ENCODE measurements at places on chromosomes 13 and 19. TPM values are rescaled to one million over a fixed set of nuclear protein-coding genes. Genes with fewer than 3 reads are reported as not detected.

The N4BP2L1 gene
- total RNA-seq: 2.1 TPM

The CLEC17A gene
- not detected for total RNA-seq

The APLP1 gene
- total RNA-seq: 51.5 TPM

The ZNF730 gene
- total RNA-seq: 0.81 TPM

The NDUFA13 gene
- total RNA-seq: 84.9 TPM

The PNMA8B gene
- not detected for total RNA-seq

The GARIN5A gene
- 1.1 TPM for total RNA-seq

The DZIP1 gene
- total RNA-seq: 24.3 TPM

The EVI5L gene
- 20.7 TPM for total RNA-seq

The C19orf38 gene
- total RNA-seq: not detected

The SMG9 gene
- 24.0 TPM for total RNA-seq

The MZT1 gene
- total RNA-seq: 37.4 TPM

The SYCN gene
- total RNA-seq: not detected

The NANOS3 gene
- total RNA-seq: not detected

The KLK12 gene
- not detected for total RNA-seq

The SYT5 gene
- not detected for total RNA-seq

The FGF14 gene
- total RNA-seq: not detected

Data from M059J (cell line).